ENCODE measurements at places on chromosomes 1 and 21.

GRCh38 chr1:44590475-44590874 is 83.8 kb downstream of the TMEM53 start:
- DNase-seq = no peak

DNA sequence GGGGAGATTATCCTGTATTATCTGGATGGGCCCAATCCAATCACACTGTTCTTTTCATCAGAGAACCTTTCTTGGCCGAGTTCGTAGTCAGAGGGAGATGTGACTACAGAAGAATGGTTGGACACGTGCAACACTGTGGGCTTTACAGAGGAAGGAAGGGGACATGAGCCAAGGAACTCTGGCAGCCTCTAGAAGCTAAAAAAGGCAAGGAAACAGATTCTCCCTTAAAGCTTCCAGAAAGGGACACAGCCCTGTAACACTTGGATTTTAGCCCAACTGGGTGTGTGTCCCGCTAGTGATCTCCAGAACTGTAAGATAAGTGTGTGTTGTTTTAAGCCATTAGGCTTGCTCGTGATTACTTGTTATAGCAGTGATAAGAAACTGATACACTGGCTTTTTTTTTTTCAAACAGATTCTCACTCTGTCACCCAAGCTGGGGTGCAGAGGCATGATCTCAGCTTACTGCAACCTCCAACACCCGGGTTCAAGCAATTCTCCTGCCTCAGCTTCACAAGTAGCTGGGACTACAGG is 53.9 kb upstream of the FBXO28 start:
- DNase-seq = no peak

GRCh38 chr1:15758953-15759661 is 512 bp downstream of the FBLIM1 start:
- no peak for DNase-seq

- DNase-seq = no peak
These were observed 70.6 kb downstream of the GATAD2B start for GRCh38 chr1:153852170-153852569.

GRCh38 chr1:7967651-7968050 is 6.1 kb downstream of the PARK7 start:
- no peak for DNase-seq

- no peak for DNase-seq
These were observed 80.2 kb upstream of the CHODL start for GRCh38 chr21:18164483-18164882.

GRCh38 chr1:168803806-168804510 is 75.0 kb upstream of the DPT start:
- no peak for DNase-seq

GRCh38 chr1:18602533-18603211 is 28.0 kb upstream of the PAX7 start:
- DNase-seq = no peak

DNA sequence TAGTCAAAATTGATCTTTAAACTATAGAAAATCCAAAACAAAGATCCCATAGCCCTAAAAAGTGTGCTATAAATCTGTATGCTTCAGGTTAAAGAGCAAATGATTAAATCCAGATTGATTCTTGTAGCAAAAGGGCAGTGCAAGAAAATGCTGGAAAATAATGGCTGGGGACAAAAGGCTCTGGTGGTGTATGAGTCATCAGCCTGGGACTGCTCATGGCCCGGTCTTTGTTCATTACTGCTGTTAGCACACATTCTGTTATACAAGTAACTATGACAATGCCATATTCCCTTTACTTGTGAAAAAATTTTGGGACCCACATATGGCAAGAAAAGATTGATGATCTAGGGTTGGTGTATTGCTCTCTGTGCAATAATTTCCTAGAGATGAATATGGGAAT is 89.1 kb downstream of the RWDD3 start:
- no peak for DNase-seq

GRCh38 chr1:27979151-27979858 is 19.5 kb downstream of the XKR8 start:
- peak; percentile 15 for DNase-seq

DNA sequence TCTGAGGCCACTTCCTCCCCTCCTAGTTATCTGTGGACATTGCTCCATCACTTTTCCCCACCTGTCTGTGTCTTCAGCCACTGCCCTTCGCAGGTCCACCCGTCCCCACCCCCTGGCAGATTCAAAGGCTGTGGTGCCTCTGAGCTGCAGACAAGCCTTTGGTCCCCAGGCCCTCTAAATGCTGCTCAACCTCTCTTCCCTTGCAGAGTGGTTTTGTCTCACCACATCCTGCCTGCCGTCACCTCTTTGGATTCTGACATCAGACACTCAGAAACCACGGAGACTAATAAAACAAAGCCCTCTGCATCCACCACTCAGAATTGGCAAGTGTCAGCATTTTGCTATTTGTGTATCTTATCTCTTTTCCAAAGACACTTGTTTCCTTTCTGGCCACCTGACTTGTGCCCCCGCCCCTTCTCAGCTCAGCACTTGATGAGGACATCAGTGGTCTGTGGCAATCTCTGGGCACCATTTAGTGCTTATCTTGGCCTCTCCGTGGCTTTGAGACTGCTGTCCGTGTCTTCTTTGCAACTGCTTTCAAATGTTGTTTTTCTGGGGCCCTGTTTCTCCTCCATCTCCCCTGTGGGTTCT is 7.7 kb downstream of the CNIH3 start:
- DNase-seq = no peak

GRCh38 chr1:201565024-201565730 is 26.2 kb downstream of the NAV1 start:
- DNase-seq = no peak

DNA sequence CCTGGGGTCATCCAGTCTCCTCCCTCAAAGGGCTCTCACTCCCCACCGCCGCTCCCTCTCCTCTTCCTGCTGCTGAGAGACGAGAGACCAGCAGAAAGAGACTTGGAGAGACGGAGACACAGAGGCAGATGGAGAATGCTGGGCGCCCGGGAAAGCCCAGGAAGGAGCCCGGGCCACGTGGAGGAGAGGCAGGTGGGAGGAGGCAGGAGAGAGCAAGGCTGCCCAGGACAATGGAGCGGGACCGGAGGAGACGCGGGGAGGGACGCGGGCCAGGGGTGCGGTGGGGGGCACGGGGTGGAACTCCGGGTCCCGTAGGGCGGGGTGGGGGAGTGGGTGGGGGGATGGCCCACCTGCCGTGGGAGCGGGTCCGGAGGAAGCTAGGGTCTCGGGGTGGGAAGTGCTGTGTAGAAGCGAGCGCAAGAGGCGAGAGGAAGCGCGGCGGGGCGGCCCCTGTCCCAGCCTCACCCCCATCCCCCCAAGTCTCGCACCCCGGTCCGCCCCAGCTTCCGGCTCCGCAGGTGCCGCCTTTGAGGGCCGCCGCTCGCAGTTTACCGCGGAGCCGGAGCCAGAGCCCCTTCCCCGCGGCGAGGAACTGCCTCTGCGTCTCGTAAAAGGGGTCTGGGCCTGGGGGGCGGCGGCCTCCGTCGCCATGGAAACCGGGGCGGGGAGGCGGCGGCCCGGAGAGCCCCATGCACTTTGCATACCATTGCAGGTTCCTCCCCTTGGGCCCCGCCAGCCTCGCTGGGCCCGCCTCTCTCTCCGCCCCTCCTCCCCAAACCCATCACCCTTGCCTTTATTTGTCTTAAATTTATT is 11.7 kb upstream of the EPHA2 start:
- no peak for DNase-seq

DNA sequence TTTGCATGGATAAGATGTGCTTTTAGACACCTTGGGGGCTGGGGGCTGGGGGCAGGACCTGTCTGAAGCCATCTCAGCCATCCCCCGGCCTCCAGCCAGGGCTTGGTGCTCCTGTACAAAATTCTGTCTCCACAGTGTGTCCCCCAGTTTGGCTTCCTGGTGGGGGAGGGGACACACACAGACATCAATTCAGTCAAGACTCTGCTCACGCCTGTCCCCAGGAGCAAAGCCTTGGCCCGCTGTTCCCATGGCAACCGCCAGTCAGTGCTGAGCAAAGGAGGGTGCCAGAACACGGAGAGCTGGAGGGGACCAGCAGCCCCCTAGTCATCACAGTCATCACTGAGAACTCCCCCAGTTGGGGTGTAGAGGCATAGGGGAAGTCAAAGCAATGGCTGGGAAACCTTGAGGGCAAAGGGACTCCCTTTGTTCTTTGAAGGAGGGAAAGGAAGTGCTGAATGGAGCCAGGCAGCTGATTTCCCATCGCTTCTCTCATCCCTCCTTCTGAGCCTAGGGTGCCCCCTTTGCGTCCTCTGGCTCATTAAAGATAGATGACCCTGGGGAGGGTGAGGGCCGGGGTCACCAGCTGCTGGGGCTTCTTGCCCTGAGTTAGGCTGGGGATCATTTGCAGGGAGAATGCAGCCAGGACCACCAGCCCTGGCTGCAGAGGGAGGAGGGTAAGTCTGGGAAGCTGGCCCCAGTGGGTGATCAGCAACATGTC is 134.9 kb upstream of the IPO9 start:
- DNase-seq = no peak

DNA sequence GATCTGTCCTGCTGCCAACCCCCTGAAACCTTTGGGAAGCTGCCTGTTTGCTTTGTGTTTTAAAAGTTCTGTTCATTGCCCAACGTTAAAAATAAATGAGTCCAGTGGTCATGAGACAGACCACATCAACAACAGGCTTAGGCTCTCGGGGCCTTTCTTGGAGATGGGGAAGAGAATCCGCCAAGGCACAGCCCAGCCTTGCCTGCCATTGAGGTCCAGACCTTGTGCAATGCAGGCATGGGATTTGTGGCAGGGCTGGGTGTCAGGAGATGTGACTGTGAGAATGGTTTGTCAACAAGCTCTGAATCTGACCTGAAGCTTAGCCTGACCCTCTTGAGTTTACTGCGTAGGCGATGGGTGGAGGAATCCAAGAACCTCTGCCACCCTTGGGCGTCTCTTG is 4.2 kb downstream of the SPSB1 start:
- no peak for DNase-seq

DNA sequence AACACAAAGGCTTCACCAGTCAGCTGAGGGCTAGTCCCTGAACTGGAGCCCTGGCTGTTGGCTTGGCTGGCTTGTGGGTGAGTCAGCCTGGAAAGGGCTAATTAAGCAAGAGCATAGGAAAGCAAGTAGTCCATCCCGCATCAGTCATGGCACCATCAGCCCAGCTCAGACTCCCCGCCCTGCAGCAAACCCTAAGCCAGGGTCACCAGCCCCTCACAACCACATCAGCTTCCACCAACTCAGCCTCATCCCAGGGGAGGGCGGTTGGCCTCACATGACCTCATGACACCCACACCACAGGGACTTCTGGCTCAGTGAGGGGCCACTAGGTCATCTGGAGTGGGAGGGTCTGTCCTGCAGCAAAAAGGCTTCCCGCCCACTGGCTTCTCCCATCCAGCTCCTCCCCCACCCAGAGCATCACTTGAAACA is 7.0 kb upstream of the SPATC1L start:
- DNase-seq = no peak

- no peak for DNase-seq
These were observed 10.8 kb downstream of the LYST start for GRCh38 chr1:235855811-235856429.

- no peak for DNase-seq
These were observed at the start of gene CTSS for GRCh38 chr1:150765296-150765976. TSS of gene CTSS (minus strand) at chr1:150765778. CDS start at chr1:150764763, 1,015 bp downstream.

DNA sequence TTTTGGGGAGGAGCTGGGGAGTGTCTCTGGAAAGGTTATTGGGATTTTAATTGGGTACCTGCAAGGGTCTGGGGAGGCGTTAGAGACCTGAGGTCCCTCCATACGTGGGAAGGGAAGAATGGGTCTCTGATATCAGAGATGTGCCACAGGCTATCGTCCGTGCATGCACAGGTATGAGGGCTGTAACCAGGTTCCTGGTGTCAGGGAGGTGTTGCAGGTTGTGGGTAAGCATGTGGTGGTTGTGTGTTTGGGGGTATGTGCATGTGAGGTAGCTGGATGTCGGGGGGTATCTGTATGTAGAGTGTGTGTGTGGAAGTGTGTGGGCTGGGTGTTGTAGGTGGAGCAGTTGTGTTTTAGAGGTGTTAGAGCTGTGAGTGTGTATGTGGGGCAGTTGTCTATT is 8.3 kb downstream of the AHDC1 start:
- DNase-seq = no peak

GRCh38 chr21:36113647-36114428 is 21.0 kb upstream of the CBR3 start:
- DNase-seq = no peak

GRCh38 chr1:216450227-216450626 is 27.0 kb upstream of the USH2A start:
- DNase-seq = no peak

DNA sequence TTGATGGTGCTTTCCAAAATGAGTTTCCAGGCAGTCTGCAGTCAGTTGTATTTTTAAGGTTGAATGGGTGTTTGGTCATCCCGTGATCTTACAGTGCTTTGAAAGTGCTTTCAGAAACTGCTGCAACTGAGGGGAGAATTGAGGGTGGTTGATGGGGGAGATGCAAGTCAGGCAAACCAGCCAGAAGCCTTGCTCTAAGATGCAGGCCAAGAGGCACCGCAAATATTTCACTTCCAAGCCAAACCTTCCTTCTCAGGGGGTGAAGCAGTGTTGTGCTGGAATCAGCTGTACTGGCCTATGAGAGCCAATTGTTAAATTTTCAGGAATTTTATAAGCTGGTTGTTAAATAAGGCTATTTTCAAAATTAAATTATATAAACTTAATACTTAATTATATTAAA is 151.6 kb downstream of the KCNJ6 start:
- DNase-seq = no peak

GRCh38 chr1:36864823-36865601 is 169.3 kb downstream of the GRIK3 start:
- DNase-seq = peak; percentile 54

GRCh38 chr1:52751589-52752483 is 25.6 kb downstream of the ZYG11B start:
- DNase-seq = no peak

DNA sequence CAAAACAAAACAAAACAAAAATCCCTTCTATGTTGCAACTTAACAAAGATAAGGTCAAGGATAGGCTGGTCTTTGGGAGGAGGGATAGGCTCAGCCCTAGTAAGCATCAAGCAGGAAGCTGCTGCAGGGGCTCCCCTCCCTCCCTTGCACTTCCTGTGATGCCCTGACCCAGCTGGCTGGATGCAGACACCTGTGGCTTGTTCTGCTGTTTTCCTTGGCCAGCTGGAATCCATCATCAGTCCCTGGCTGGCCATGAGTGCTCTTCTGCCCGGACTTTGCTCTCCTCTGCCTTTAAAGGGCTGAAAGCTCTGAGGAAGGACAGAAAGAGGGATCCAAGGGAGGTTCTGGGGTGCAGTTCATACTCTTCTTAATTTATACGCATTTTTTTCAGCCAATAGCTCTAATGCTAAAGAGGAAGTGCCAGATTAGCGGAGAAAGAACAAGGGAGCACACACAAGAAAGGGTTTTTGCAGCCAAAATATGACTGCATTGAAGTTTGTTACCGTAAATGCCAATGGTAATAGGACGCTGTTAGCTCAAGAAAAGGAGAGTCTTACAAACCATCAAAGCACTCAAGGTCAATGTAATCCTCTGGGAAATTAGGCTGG is 19.9 kb upstream of the UBE2U start:
- no peak for DNase-seq
